Activated CD4-positive, alpha-beta T cell treated with anti-CD3 and anti-CD28 coated beads, Interleukin-2, Interleukin-6, amounts not matched to agents 100 ng/mL and 50 ng/mL, durations not matched to agents 16 hours and 8 hours (primary cell): ENCODE measurements at places on chromosomes 4 and X.

DNA sequence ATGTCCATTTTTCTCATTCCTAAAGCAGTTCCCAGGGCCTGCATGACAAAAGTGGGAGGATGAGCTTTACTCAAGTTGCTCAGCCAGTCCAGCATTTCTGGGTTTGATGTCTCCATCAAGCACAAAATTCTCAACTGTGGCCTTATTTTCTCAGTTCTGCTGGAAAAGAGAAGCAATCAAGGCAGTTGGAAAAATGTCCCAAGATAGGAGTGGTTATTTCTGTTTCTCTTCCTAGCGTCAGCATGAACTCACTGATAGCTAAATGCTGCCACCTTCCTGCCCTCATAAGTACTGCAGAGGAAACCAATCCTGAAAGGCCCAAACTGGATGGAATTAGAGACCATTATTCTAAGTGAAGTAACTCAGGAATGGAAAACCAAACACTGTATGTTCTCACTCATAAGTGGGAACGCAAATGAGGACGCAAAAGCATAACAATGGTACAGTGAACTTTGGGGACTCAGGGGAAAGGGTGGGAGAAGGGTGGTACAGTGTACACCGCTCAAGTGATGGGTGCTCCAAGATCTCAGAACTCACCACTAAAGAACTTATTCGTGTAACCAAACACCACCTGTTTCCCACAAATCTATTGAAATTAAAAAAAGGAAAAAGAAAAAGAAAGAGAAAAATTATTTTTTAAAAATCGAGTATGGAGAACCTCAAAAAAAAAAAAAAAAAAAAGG, 29.6 kb downstream of the ADH7 start:
- peak; percentile 73 for DNase-seq

DNA sequence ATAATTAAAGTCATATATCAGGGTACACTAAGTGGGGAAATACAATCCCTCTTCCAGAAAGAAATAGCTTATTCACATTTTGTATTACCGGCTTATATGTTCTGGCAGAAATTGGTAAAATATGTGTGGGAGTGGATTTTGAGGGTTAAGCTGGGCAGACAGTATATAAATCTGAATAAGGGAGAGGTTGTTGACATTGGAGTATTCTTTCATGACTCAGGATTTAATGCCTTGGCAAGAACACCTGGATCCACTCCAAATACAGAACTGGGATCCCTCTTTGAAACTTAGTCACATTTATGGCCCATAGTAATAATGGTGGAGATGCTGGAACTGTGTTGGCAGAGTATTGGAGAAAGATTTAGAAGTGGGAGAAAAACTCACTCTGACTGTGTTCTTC, 54.3 kb upstream of the TET2 start:
- DNase-seq, result no peak

- DNase-seq, result peak; percentile 21
Observed at GRCh38 chr4:25484243-25484721, 107.2 kb downstream of the ANAPC4 start.

DNA sequence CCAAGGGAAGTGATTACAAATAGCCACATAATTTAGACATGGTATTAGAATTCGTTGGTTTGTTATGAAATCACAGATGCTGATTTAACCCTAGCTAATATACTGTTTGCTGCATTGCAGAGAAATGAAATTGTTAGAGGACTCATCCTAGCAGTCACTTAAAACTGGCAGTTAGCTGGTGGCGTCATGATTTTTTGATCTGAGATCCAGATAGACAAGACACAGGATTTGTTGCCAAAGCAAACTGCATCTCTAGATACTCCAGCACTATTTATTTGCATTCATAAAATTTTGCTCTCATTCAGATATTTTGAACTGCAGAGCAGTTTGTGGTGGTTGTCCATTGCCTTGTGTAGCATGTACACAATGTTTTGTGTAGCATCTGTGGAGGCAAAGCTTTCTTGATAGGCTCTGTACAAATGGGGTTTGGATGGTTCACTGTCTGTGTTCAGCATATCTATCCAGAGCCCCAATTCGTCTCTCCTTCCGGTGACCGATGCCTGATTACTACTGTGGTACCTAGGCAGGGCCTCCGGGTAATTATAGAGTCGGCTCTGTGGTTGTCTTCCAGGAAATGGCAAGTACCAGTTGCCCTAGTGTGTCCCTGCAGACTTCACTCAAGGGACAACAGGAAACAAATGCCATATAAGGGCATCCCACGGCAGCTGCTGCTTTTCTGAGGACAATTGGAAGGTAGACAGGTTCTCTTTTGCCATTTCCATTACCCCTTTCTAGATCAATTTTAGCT, 30.1 kb upstream of the SPARCL1 start:
- DNase-seq, result peak; percentile 82

DNA sequence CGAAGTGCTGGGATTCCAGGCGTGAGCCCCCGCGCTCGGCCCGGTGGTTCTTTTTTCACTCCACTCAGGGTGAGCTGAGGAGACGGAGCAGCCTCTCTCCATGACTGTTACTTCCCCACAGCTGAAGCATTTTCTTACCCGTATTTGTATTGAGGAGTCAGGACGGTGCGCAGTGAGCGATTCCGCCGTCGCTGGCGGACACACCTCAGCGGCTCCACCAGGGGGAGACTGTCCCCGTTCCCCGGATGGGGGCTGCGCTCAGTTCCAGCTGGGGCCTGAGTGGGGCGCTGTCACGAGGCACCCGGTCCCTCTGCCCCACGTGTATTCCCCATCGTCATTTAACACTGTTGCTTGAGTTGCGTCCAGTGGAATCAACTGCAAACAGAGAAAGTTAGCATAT, 844.0 kb upstream of the FRG1 start:
- no peak for DNase-seq

DNA sequence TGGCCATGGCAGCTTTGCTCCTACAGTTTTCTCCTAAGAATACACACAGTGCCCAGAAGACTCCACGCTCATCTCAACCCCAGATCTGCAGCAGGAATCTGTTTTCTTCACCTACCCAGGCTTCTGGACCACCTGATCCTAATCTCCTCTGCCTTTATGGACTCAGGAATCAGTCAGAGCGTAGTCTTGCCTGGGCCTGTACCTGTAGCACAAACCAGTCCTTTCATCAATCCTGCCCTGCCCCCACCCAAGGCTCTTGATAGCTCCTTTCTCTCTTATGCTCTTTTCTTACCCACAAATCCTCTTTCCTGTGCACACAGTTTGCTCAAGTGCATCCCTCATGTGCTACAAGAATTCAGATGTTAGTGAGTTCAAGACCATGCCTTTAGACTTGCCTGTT, 89.7 kb downstream of the ZNF718 start:
- DNase-seq, result no peak

DNA sequence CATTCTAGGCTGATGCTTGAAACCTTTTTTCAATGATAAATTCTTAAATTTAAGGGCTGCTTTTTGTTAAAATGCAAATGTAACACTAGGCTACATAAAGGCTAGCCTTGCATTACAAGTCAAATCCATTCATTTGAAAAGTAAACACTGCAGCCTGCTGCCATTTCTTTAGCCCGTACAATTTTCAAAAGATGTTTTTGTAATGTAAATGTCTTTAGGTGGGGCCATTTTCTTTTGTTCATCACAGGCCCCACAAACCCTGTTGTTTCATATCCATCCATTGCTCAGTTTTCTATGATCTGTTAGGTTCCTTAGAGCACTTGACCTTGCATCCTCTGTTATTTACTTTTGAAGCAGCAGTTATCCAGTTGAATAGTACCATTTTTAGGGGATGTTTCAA, 296.2 kb upstream of the AMOT start:
- no peak for DNase-seq

DNA sequence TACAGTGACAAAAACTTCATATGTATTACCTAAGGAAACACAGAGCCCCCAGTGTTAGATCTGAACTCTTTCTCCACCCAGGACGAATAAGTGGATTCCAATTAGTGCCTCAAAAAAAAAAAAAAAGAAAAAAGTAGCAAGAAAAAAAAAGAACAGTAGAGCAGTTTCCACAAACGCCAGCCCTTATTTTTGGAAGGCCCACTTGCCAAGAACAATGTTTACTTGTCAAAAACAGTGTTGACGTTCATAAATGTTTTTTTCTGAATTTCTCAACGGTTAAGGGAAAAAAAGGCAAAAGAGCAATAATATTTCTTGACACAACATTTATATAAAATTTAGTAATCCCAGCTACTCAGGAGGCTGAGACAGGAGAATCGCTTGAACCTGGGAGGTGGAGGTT, 38.7 kb downstream of the DHRSX start:
- no peak for DNase-seq

DNA sequence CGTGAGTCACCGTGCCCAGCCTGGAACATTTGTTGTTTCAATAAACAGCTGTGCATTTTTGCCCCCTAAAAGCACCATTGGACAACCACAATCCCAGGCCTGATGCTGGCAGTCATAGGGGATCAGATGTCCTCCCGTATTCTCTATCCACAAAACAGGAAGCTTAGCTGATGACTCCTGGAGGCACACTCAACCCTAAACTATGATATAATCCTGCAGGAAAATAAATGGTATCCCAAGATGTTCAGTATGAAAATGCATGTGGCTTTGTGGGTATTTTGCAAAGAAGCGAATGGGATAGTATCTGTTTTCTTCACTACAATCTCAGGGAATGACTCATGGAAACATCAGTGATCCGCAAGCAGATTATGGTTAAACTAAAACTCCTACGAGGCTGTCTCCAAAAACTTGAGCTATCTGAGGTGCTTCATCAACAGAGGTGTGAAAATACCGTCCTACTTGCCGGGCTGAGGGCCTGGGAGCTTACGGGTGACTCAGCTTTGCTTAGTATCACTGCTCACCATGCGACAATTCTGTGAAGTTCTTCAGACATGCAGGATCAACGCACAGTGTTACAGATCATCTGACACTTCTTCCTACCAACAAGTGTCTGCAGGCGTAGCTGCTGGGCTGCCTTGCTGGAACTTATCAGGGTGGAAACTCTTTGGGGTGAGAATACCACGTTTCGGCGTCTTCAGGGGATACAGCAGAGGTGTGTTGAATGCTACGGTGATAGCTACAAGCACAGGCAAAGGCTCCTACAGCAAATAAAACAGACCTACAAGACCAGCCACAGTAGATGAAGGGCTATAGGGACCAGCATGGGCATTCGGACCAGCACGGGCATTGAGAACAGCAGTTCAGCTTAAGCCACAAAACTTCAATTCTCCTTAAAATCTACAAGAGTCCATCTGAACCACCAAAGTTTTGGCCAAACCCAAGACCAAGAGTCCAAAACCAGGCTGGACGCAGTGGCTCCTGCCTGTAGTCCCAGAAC, 148.5 kb downstream of the DHRSX start:
- peak; percentile 15 for DNase-seq

- no peak for DNase-seq
Observed at GRCh38 chr4:142142366-142143054, 506.1 kb downstream of the IL15 start.

GRCh38 chrX:12777670-12778069, 13.5 kb upstream of the PRPS2 start:
- DNase-seq, result no peak

DNA sequence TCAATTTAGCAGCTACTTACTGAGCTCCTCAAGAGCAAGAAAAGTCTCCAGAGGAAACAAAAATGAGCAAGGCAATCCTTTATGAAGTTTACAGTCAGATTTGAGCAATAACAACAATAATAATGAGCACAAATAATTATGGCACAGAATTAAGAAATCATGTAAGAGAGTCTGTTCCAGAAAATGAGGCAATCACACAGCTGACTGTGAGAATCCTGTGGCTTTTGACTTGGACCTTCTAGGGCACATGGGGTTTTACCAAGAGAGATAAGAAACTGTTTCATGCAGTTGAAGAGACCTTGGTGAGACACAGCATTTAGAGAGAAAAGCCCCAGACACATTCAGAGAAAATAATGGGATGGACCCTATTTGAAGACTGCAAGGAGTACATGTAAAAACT, 362.6 kb upstream of the MAGEB2 start:
- DNase-seq, result no peak

DNA sequence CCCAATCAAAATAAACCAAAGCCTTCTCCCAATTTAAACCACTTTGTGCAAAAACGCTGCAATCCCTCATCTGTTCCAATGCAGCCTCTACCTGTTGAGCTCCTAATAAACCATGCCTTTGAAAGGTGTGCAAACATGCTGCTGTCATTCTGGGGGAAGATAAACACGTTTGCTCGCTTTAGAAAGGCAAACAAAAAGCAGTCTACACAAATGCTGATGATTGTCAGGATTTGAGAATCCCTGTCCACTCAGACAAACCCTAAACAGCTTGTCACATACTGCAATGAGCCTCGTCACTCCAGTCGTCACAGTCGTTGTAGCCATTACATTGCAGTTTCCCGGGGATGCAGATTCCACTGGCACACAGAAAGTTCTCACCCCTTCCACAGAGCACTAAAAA, 145.2 kb downstream of the CORIN start:
- no peak for DNase-seq

DNA sequence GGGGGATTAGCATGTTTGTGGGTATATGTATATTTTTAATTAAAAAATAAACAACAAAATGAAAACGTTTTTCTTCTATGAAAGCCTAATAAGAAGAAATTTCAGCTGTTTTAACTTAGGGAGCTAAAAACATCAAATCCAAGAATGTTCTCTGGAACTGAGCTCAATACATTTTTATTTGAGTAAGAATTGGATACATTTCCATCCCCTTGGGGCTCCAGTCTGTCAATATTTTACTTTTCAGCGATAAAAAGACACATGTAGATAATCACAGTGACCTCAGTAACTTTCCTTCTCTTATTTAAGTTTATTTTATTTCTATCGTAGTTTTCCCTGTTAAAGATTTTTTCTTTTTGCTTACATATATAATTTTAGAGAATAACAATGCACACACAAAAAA, 59.3 kb downstream of the ELOVL6 start:
- DNase-seq, result no peak
